ENCODE measurements at places on chromosomes 6 and 20.
A peak's percentile ranks its signal among the peaks of the same experiment; 100 is the strongest.

DNA sequence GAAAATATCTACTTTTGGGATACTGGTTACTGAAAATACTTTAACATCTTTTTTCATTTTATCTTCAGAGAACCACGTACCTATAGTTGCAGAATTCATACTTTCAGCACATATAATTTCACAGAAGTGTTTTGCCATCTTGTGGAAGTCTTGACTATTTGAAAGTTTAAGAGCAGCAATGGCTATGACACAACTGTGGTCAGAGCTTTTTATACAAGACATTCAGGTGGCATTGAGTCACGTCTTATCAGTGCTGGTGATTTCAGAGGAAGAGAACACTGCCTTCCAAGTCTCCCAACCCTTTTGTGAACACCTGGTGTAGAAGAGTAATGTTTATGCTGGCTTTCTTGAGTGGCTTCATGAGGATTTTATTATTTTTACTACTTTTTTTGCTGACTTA, 171.6 kb downstream of the ARID1B start:
- DNase-seq, result peak; percentile 82

GRCh38 chr6:104885518-104886043, 25.9 kb upstream of the HACE1 start:
- DNase-seq, result no peak

- DNase-seq, result peak; percentile 86
These were observed 55.2 kb downstream of the TGM2 start for GRCh38 chr20:38109591-38110524.

- DNase-seq, result peak; percentile 27
These were observed 19.9 kb downstream of the CAP2 start for GRCh38 chr6:17413313-17413750.

DNA sequence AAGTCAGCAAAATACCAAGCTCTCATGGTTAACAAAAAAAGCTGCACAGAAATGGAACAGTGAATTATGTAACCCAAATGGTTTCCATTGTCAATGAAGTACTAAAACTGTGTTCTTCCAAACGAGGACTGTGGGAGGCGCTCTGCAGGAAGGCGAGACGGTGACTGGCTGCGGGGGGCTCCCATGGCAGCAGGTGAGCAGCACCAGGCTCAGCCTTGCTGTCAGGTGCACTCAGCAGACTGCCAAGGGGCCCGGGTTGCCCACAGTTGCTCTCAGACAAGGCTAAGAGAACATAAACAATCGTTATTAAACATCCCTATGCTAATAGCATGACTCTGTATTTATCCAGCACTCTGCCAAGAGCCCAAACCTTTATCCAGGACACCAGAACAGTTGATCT, 630.3 kb upstream of the ARID1B start:
- no peak for DNase-seq

GRCh38 chr20:52473186-52473585, 281.6 kb upstream of the ZFP64 start:
- DNase-seq, result no peak

- DNase-seq, result no peak
These were observed 850.9 kb downstream of the TFAP2A start for GRCh38 chr6:9564021-9564420.

- DNase-seq, result no peak
These were observed 59.7 kb downstream of the B4GALT5 start for GRCh38 chr20:49653925-49654434.

DNA sequence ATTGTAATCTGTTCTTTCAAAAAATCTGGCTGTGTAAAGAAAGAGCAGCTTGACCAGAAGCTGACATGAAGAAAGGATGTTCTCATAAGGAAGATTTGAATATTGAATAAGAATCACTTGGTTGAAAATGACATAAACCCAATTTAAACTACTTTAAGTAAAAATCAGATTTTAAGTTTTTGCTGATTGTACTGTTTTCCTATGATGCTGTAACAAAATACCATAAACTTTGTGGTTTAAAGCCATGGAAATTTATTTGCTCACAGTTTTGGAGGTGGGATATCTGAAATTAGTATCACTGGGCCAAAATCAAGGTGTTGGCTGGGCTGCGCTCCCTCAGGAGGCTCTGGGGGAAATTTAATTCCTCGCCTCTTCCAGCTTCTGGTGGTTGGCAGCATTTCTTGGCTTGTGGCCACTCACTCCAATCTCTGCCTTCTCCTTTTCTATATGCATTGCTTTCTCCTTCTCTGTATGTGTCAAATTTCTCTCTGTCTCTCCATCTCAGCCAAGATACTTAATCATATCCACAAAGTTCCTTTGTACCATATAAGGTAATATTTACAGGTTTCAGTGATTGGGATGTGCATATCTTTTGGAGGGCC, 141.2 kb upstream of the ZFP64 start:
- DNase-seq, result no peak

- DNase-seq, result peak; percentile 22
These were observed 48.2 kb upstream of the MLN start for GRCh38 chr6:33851959-33852358.

DNA sequence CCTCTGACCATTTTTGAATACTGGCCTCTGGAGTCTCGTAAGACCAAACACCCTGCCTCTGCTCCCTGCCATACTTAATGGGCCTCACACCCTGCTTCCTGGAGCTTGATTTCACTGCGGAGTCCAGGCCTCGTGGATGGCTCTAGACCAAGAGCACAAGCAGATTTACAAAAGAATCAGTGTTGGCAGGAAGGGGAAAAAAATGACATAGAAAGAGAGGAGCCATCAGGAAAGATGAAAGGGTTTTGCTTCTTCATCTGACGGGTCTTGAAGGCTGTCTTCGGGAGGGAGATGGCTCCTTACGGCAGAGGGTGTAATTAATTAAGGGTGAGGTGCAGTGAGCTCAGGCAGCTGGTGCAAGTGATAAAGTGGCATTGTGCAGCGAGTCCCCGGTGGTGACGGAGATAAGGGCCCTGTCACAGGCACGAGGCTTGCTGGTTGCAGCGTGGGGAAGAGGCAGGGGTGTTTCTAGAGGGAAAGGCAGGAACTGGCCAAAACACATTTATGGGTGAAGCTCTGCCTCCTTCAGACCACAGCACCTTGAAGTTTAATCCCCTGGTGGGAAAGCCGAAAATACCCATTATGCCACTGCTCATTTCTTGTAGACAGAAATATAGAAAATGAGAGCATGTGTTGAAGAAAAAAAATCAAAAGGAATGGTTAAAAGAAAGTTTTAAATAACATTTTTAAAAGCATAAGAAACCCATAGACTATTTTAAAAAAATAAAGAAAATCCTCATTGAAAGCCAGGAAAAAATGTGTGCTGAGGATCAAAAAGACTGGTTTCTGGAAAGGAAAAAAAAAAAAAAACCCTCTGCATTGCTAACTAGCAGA, 128.6 kb upstream of the LRFN2 start:
- DNase-seq, result no peak

- DNase-seq, result no peak
These were observed 174.4 kb upstream of the EXOC2 start for GRCh38 chr6:867378-867777.

- DNase-seq, result no peak
These were observed 94.0 kb downstream of the CD83 start for GRCh38 chr6:14211562-14211942.

- peak; percentile 25 for DNase-seq
These were observed 1296.6 kb downstream of the EPHA7 start for GRCh38 chr6:92122746-92123145.

DNA sequence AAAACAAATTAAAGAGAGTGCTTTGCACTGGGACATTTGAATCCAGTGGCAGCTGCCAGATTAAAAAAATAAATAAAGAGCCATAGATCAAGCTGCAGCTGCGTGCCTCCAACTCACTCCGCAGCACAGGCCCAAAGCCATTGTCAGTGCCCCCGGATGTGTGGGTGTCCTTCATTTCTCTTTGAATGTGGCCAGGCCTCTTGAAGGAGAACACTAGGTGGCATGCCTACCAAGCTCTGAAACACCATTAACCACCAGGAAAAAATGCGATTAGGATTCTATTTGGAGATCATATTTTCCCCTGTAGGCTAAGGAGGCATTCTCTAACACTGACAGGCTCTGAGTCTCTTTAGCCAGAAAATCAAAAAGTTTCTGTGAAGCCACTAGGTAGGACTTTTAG, 549.8 kb downstream of the PRKN start:
- peak; percentile 64 for DNase-seq

DNA sequence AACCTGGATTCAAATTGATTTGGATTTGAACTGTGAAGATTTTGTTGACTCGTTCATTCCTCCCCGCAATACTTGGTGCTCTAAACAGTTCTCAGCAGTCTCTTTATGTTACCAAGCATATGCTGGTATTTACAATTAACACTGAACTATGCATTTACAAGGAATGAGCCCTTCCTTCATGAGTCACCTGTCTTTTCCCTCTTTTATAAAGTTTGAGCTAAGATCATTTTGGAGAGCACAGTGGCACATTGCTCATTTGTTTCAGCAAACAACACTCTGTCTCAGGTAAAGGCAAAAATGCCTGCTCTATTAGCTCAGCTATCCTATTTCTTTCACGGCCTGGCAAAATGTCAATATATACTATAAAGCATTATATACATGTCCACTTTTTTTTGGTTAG, 285.4 kb downstream of the PHACTR1 start:
- DNase-seq, result no peak

GRCh38 chr6:47890326-47890875, 108.6 kb downstream of the OPN5 start:
- DNase-seq, result no peak

DNA sequence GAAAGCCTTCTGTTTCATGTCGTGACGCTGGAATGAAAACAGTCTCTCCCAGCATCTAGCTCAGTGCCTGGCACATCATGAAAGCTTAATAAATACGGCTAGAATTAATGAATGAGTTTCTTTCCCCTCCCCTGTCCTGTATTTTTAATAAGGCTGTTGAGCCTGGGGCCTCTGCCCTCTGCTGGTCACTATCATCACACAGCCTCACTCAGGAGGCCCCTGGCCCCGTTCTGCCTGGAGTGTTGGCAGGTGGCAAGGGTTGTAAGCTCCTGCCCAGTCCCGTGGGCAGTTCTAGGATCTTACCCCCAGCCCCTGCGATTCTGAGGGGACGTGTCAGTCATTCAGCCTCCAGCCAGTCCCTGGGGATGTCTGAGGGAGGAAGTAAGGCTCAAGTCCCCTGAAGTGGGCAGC, 41.4 kb downstream of the PHACTR3 start:
- no peak for DNase-seq

DNA sequence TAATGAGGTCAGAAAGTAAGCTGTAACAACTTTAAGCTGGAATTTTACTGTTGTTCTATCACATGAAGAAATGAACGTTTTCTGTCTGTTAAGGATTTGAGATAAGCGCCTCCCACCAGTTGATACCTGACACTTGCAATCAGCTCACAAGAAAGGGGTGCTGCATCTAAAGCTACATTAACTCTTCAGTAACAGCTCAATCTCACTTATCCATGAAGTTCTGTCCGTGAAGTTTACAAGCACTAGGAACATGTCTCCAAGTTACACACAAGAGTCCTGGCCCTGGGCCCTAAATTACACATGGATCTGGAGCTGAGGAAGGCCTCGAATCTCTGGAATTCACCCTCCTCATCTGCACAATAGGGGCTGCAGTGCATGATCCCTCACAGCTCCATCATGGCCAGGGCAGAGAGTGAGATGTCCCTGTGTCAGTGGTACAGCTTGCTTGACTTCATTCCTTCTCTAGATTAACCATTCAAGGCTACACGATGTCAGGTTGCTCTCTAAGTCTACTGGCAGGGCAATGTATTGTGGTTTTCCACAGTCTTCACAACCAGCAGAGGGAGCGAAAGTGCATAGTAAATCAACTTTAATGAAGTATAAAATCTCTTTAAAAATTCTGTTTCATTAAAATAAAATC, 182.4 kb upstream of the MCHR2 start:
- DNase-seq, result peak; percentile 72

DNA sequence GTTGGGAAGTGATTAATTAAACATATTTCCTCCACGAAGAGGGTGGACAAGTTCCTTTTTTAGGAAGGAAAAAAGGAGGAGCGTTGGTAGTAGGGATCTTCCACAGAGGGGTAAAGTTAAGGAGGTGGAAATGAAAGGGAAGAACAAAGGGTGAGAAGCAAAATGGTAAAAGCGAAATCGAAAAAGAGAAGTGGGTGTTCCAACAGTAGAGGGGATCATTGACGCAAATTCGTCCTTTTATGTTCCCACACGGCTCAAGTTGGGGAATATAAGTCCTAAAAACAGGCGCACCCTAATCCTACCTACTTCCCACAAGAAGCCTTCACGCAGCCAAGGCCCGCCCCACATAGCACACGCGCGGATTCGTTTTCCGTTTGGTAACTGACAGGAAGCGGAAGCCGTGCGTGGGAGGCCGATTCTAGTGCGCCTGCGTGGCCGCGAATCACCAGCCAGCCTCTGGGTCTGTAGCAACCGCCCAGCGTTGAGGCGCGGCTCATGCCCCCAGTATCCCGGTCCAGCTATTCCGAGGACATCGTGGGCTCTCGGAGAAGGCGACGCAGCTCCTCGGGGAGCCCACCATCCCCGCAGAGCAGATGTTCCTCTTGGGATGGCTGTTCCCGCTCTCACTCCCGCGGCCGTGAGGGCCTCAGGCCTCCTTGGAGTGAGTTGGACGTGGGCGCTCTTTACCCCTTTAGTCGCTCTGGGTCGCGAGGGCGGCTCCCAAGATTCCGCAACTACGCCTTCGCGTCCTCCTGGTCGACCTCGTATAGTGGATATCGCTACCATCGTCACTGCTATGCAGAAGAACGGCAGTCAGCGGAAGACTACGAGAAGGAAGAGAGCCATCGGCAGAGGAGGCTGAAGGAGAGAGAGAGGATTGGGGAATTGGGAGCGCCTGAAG, at the start of gene NKAPL:
NKAPL (plus strand) TSS at position 421 of the 901 bp plus-strand sequence; CDS start at position 496, 75 bp downstream.
- peak; percentile 40 for DNase-seq

DNA sequence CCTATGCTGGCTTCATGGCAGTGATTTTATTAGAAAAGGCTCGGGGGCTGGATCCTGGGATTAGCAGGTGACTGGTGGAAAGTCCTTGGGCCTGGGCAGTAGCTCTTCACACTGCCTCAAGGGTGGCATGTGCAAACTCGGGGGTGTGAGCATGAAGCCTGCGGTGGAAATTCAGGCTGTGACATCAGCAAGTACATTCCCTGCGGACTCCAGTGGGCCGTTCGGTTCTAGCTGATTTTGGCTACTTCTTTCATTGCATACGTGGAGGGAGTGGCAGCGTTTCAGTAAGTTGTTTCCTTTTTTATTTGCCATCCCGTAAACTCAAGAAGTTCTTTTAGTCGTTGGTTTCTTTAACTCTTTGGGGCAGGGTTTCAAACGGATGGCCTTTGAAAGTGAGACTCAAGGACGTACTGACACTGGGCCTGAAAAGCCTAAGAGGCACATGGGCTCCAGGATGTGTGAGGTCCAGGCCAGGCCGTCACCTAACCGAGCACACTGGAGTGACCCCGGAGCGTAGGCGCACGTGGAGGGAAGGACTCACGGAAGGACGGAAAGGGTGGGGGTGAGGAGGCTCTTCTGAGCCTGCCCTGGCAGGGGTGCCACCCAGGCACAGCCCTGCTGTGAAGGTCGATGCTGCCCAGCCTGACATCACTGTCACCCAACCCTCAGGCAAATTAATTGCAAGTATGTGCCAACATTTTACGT, 104.0 kb upstream of the FRMD1 start:
- no peak for DNase-seq

GRCh38 chr6:105078386-105078708, 101.5 kb downstream of the POPDC3 start:
- no peak for DNase-seq

GRCh38 chr20:21273755-21274386, 29.3 kb upstream of the XRN2 start:
- DNase-seq, result no peak
